ENCODE measurements at places on chromosomes 4 and X. TPM values are rescaled to one million over a fixed set of nuclear protein-coding genes. Genes with fewer than 3 reads are reported as not detected.

SLITRK4 gene
- 0.96 TPM for total RNA-seq

ACE2 gene
- 1.1 TPM for total RNA-seq

P2RY10 gene
- total RNA-seq, result not detected

FAM156B gene
- 17.6 TPM for total RNA-seq

ADH1C gene
- not detected for total RNA-seq

DCX gene
- not detected for total RNA-seq

SULT1B1 gene
- total RNA-seq, result 7.7 TPM

EGFL6 gene
- total RNA-seq, result not detected

CTSO gene
- total RNA-seq, result 33.0 TPM

ZNF185 gene
- total RNA-seq, result 4.2 TPM

CFAP47 gene
- under 0.01 TPM for total RNA-seq

FAM13A gene
- 20.1 TPM for total RNA-seq

AWAT2 gene
- total RNA-seq, result under 0.01 TPM

FGF2 gene
- total RNA-seq, result 79.8 TPM

GUCY1B1 gene
- 1.7 TPM for total RNA-seq

KIF4A gene
- total RNA-seq, result 23.8 TPM

DKK2 gene
- 0.19 TPM for total RNA-seq

WDR17 gene
- 0.58 TPM for total RNA-seq

PAGE2 gene
- total RNA-seq, result not detected

IDUA gene
- total RNA-seq, result 4.4 TPM

RGN gene
- total RNA-seq, result 2.8 TPM

RHOH gene
- total RNA-seq, result not detected
